ENCODE measurements at places on chromosomes 2 and 18.

DNA sequence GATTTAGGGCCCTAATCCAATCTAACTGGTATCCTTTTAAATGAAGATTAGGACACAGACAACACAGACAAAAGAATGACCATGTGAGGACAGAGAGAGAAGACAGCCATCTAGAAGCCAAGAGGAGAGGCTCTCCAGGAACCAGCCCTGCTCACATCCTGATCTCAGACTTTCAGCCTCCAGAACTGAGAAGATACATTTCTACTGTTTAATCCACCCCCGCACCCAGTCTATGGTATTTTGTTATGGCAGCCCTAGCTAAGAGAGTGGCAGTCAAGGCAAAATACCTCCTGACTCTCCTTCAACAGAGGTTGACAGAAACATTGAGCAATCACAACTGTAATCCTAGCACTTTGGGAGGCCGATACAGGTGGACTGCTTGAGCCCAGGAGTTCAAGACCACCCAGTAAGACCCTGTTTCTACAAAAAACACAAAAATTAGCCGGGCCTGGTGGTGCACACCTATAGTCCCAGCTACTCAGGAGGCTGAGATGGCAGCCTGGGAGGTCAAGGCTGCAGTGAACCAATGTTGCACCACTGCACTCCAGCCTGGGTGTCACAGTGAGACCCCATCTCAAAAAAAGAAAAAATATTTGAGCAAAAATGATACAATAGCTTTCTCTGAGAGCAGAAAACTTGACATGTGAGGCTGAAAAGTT lies 34.7 kb downstream of the WDR33 start:
- DNase-seq = no peak

- DNase-seq = no peak
These were observed at the start of gene ITGA4 for GRCh38 chr2:181457121-181457740. ITGA4 (plus strand) TSS chr2:181457386; CDS start chr2:181457655, 269 bp downstream.

- DNase-seq = no peak
These were observed 243.6 kb upstream of the RBMS1 start for GRCh38 chr2:160737247-160737646.

GRCh38 chr2:54986264-54986663 lies 64.0 kb downstream of the RTN4 start:
- no peak for DNase-seq

GRCh38 chr2:167856190-167856589 lies 391.2 kb downstream of the STK39 start:
- DNase-seq = no peak

DNA sequence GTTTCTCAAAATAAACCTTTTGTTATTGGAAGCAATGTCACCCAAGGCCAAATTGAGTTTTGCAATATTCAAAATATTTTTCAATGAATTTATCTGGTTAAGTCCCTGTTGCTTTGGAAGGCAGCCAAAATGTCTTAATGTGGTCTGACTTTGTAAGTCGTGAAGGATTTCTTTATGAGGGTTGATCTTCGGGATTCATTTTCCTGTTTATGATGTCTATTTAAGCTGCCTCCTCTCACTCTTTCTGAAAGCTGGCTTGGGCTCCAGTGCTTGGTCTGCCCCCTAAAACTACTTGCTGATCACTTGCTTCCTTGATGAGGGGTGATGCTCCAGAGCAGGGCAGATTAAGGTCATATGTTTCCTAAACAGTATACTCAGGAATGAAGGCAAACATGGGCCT lies 141.1 kb downstream of the ANTXR1 start:
- no peak for DNase-seq

Data from NCI-H1417 treated with DMSO at 0.1 percent for 48 hours (cell line).